ENCODE measurements at places on chromosomes 16 and 17.

GRCh38 chr16:79703066-79703465, 102.5 kb upstream of the MAF start:
- DNase-seq: no peak

DNA sequence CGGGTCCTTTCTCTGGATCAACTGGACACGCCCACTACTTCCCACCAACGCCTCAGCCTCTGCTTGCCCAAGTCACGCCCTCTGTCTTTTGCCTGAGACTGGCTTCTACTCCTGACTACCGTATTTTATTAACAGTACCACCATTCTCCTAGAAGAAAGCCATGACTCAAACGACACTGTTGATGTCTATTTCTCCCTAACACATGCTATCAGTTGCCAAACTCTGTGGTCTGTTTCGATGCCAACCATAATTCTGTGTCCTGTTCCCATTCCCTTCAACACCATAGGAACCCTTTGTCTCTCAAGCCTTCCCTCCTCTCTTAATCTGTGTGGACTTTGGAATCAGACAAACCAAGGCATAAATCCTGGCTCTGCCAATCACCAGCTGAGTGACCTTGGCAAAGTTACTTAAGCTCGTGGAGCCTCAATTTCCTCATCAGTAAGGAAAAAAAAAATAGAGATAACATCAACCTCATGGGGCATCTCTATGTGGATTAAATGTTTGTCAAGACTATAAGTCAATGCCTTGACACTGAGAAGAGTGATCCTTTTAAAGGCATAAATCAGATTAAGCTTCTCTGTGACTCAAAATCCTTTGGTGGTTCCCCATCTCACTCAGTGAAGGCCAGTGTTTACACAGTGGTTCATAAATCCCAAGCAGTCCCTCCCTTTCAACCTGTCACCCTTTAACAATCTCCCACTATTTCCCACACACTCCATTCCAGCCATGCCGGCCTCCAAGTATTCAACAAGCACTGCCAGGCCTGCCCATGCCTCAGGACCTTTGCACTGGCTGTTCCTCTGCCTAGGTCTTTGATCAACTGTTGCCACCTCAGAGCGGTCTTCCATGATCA, 45.6 kb downstream of the ERN1 start:
- DNase-seq: no peak

DNA sequence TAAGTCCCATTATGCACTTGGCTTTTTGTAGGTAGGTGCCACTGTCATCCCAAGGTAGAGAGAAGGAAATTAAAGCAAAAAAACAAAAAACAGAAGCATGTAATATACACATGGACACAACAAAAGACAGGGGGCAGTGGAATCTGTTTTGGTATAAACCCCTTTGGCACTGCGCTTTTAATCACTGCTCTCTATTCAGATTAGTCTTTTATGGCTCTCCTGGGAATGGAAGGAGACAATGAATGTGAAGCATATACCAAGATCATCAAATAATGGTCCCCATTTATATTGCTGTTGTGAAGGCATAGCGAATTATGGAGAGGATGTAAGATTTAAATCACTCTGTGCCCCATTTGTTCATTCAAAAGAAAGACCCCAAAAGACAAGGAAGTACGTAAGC, 17.4 kb downstream of the CDH11 start:
- no peak for DNase-seq

GRCh38 chr17:57166803-57167202, 81.8 kb downstream of the AKAP1 start:
- DNase-seq: no peak

DNA sequence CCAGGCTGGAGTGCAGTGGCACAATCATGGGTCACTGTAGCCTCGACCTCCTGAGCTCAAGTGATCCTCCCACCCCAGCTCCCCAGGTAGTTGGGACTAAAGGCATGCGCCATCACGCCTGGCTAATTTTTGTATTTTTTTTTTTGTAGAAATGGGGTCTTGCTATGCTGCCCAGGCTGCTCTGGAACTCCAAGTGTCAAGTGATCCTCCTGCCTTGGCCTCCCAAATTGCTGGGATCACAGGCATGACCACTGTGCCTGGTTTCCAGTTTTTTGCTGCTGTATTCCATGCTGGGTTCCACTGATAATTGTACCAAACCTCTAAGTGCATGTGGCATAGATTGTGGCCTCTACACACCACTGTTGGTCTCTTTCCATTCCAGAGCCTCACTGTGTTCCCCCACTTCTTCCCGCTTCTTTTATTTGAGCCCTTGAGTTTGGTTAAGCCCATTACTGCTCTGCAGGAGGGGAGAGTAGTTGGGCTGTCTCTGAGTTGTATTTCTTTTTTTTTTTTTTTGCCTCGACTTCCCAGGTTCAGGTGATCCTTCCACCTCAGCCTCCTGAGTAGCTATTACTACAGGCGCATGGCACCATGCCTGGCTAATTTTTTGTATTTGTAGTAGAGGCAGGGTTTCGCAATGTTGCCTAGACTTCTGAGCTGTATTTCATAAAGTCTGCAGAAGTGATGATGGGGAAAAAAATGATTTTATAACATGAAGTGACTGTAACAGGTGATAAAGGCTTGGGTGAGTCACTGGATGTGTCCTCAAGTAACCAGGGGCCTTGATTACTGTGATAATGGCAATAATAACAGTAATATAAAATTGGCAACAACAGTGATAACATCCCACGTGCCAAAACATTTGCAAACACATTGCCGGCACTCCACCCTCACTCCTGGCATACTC, 30.0 kb downstream of the EEF2K start:
- DNase-seq: no peak

DNA sequence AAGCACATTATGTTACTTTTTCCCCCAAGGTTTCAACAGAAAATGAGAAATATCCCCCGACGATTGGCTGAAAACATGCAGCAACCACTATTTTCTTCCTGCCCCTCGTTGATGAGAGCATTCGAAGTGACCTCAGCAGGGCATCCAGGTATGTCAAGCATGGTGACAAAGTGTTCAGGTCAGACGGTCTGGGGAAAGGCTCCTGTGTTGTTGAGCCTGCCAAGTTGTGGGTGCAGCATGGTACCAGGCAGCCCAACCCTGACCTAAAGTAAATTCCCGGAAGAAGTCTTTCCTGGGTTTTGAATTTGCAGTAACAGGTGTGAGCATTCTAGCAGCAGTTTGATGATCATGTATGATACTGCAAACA, 51.7 kb upstream of the SEC14L1 start:
- peak; percentile 24 for DNase-seq

DNA sequence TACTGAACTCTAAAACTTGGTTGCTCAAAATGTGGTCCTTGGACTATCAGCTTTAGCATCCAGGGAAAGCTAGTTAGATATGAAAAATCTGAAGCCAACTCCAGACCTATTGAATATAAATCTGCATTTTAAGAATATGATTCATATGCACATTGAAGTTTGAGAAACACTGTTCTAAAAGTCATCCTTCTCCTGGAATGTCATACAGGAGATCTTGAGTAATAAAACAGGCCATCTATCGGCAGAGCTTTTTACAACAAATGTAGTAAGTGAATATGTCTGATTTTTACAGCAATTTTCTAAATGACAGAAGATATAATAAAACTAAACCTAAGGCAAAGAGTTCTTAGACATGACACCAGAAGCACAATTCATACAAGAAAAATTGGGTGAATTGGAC, 140.4 kb downstream of the PMP22 start:
- no peak for DNase-seq

DNA sequence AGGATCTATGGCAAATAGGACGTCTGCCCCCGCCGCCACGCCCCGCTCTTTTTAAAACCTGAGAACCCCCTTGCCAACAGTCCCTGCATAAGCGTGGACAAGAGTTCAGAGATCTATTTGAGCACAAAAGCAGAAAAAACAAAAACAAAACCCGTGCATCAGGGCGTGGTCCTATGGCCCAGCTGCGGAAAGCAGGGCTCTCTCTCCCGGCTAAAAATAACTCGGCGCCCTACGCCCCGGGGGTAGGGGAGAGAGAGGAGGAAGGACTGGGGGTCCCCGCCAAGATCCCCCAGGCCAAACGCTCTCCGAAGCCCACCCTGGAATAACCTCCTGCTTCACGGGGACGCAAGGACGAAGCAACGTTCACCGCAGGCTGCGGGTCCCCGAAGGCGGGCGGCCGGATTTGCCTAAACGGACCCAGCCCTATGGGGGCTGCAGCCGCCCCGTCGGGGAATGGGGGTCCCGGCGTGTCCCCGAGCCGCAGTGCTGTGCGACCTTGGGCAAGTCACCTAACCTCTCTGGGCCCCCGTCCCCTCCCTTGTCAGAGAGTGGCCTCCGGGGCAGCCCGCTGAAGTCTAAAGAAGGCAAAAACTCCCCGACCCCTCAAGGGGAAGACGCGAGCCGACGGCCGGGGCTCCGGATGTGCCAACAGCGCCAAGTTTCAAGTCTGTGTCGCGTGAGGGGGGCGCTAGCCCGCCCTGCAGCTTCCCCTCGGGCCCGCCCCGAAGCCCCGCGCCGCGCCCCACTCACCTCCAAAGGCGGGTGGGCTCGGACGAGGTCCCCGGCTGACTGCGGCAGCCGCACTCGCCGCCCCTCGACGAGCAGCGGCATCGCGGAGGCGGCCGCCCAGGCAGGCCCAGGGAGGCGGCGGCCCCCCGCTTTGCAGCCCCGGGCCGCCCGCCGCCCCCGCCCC, 477 bp downstream of the NTAN1 start:
- DNase-seq: peak; percentile 66

- DNase-seq: no peak
These were observed 27.6 kb upstream of the C1QTNF8 start for GRCh38 chr16:1123525-1124230.

GRCh38 chr17:64661976-64662773, at the start of gene SMURF2:
Gene SMURF2 (minus strand): TSS chr17:64662307. CDS start chr17:64661880, 427 bp downstream.
- DNase-seq: peak; percentile 70

GRCh38 chr17:10271106-10271562, 72.7 kb upstream of the GAS7 start:
- no peak for DNase-seq

DNA sequence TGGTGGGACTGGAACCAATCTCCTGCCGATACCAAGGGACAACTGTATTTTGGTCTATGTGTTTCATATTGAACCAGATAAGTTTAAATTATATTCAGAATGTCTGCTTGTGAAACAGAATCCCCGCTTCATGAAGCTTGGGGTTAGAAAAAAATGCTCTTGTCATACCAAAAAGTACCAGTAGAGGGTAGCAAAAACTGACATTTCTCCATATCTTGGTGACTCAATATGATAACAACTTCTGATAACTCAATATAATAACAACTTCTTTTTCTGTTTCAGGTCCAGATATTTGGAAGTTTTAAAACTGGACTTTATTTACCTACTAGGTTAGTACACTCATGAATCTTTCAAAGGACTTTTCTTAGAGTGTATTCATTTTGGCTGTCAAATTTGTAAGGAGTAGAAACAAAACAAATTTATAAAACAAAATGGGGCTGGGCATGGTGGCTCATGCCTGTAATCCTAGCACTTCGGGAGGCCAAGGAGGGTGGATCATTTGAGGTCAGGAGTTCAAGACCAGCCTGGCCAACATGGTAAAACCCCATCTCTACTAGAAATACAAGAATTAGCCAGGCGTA, 52.3 kb upstream of the ADCY7 start:
- DNase-seq: no peak

DNA sequence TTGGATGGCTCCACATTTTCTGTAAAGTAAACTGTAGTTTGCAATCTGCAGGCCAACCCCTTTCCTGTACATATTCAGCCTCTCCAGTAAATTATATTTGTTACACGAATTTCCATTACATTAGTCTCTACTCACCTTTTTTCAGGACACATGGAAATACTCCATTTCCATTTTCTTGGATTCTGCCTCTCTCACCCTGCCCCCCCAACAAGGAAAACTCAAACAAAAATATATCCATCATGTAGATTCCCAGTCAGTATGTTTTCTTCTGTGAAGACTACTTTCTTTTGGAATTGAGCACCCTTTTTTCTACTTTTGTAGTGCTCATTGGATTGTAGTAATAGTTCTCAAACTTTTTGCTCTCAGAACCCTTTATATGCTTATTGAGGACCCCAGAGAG, 2.9 kb downstream of the PPM1D start:
- no peak for DNase-seq

- no peak for DNase-seq
These were observed 2.0 kb downstream of the FGF11 start for GRCh38 chr17:7441266-7441665.

DNA sequence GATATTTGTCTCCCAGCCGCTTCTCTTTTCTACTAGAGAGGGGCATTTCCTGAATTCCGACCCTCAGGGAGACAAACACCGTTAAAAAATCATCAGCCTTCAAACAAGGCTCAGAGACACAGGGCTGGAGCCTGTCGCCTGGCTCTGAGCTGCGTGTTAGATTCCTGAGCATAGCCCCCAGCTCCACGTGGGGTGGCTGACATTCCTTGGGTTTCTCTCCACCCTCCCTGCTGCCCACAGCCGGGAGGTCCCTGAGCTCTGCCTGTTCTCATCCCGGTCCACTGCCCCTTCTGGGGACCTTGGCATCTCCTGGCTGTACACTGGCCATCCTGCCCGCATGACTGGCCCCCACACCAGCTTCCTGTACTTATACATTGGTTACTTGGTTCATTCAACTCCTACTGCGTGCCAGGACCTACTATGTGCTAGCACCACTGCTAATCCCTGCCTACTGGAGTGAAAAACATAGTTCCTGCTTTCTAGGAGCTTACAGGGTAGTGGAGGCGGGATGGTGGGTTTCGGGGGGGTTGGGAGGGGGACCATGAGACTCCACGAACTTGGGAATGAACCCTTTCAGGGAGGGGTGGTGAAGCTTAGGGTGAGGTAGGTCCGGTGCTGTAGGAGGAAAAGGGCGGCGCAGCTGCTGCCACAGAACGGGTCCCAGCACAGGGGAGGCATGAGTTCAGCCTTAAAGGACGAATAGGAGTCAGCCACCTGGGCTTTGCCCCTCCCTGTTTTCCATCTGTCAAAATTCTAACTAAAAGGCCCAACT, 52.1 kb upstream of the TMEM132E start:
- DNase-seq: no peak

DNA sequence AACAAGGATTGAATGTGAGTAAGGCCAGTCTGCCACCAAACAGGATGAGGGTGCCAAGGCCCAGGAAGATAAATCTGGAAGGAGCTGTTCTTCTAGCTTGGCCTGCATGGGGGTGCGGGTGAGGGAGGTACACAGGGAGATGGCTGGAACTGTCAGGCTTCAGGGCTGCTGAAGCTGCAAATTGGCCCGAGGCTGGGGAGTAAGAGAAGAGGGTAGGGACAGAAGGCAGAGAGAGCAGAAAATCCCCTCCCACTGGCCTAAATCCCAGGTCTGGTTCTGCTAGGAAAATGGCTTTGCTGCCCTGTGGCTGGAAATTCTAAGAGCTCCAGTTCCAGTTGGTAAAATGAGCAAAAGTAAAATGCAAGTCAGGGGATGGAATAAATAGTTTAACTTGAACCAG, 87.9 kb downstream of the CCDC182 start:
- no peak for DNase-seq

DNA sequence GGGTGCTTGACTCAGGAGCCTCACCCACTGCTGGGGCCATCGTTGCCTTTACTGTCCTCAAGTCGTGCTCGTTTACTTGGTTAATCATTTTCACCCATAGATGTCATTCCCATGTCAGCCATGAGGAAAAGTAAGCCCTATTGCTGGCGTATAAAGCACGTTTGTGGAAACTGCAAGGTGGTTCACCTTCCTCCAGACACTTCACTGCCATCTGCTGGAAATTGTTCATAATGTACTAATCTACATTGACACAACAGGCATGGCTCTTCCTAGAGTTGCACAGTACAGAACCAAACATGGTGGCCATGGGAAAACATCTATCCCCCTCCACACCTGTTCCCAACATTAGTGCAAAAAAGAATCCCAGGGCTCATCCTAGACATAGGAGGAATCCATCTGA, 116.6 kb downstream of the ZNF18 start:
- DNase-seq: no peak
